Small intestine (tissue), 16 donors: ENCODE measurements at places on chromosomes 12 and 14.

GRCh38 chr14:22478670-22479069, 110.4 kb downstream of the DAD1 start:
- peak; percentile 34 for DNase-seq

DNA sequence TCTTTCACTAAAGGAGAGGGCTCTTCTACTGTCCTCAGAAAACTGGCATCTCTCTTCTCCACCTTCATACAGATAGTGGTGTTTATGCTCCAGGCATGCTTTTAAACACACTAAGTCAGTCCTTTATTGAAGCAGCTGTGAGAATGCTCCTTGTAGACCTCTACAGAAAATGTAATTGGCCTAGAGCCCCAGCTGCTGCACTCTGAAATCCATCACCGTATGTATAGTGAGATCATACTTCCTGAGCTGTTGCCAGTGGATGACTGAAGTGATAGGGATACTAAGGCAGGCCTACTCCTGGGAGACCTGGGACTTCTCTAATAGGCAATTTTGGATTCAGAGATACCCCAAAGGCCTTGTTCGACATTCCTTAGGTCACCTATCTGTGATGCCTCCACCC, 535.4 kb downstream of the RPS29 start:
- DNase-seq, result no peak

DNA sequence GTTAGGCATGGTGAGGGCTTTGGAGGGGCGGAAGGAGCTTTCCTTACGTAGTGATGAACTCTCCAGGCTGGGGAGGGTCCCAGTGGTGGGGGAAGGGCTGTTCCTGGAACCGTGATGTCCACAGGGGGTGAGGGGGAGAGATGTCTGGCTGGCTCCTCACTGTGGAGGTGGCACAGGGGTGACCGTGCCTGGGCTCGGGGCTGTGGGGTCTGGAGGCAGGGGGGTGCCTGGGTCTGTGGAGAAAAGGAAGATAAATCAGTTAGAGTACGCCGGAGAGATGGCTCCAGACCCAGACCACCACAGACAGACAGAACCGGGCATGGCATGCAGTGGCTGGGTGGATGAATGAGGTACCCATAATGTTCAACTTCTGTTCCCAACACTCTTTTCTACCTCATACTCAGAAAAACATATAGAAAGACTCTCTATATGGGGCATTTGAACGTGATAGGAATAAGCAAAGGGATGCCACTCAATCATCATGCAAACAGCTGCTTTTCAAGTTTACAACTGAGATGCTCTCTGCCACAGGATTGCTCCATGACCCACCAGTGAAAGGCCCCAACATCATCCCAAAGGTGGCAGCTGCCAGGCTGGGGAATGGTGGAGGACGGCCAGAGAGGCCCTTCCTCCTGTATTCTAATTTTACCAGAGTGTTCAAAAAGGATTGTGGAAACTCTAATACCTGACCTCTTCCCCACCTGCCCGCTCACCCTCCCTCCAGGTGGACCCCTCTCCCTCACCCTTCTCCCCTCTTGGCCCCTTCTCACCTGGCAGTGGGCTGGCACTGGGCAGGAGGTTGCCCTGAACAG, 5.6 kb downstream of the MYL6 start:
- DNase-seq, result no peak

- peak; percentile 45 for DNase-seq
Observed at GRCh38 chr12:3275171-3276041, 198.2 kb downstream of the TSPAN9 start.

DNA sequence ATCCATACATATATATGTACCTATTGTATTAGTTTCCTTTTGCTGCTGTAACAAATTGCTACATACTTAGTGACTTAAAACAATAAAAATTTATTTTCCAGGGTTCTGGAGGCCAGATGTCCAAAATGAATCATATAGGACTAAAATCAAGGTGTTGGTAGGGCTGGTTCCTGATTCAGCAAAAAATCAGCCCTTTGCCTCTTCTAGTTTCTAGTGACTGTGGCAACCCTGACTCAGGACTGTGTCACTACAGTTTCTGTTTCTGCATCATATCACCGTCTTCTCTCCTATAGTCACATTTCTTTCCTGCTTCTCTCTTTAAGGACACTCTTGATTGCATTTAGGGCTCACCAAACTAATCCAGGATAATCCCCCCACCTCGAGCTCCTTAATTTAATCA, 386.3 kb upstream of the TBX3 start:
- no peak for DNase-seq

- DNase-seq, result no peak
Observed at GRCh38 chr12:98416845-98417244, 98.5 kb upstream of the TMPO start.

DNA sequence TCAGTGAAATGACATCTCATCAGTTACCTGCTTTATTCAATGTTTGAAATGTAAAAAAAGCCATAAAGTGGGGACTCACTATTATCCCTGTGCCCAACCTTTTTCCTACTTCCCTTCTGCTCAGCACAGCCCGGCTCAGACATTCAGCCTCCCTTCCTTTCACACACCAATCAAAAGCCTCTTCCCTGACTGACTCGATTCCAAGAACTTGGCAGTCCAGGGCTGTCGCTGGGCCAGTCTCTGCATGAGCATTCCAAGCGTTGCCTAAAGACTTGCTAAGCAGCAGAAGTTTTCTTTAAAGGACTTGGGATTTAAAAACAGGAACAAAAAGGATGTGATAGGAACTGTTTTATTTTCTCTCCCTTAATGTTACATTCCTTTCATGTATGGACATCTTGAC, 22.7 kb downstream of the ITPR2 start:
- DNase-seq, result no peak

DNA sequence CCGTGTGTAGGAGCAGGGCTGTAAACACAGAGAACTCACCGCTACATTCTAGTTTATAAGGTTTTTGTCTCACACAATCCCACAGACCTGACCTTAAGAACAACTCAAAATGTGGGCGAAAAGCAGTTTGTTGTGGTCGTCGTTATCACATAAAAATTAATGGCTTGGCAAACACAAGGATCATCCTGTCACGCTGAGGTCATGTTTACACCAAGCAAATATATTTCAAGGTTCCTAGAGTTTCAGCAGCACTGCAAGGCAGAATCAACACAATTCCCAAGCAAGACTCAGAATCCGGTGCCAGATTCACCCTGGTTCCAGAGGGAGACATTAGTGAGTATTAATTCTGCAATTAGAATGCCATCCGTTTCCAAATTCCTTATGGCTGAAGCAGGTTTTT, 30.1 kb upstream of the MAP1LC3B2 start:
- DNase-seq, result peak; percentile 46

GRCh38 chr14:97219431-97220017, 422.3 kb downstream of the VRK1 start:
- no peak for DNase-seq
